ENCODE measurements at places on chromosomes 5 and 9.

DNA sequence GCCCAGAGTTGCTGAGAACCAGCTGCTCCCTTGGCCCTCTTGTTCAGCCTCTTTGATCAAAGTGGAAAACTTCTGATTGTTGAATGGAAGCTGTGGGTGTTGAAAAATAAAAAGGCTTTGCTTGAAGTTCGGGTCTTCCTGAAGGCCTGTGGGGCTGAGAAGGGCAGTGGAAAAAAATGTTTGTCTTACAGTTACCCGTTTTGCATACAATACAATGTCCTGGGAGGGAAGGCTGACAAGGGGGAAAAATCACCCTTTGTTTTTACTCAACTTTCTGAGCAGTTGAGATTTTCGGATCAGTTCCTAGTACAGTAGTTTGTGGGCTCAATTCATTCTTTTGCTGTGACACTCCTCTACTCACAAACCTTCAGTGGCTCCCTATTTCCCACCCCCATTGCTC is 2.1 kb upstream of the TNFSF8 start:
- DNase-seq: no peak

DNA sequence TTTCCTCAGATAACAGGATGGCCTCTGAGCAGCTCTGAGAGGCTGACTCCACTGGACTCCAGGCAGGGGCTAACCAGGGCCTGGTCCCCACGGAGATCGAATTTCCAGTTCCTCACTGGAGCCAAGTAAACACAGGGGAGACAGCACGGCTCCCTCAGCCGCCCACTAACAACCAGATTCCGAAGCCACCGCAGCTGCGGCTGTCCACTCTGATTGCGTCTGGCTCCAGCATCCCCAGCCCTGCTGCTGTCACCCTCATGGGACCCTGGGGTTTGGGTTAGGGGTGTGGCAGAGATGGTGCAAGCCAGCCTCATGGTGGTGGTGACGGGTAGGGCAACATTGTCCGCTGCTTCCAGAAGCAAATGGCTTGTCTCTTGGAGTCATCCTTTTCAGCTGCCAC is 172.6 kb downstream of the RGS3 start:
- no peak for DNase-seq

- no peak for DNase-seq
These were observed 2.2 kb downstream of the HSPA5 start for GRCh38 chr9:125238915-125239446.

DNA sequence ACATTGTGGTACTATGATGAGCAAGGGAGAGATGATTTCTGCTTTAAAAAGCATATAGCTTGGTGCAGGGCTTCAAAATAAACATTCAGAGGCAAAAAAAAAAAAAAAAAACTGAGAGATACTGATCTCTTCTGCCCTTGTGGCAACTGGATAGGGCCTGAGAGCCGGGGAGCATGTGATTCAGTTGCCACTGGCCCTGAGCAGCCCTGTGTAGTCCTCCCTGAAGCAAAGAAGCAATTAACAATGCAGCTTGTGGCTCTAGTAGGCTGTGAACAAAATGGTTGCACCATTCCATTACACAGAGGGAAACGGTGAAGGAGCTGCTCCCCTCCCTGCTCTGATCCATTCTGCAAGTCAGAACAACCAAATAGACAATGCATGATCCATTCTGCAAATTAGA is 347.5 kb upstream of the DAB2 start:
- DNase-seq: no peak

DNA sequence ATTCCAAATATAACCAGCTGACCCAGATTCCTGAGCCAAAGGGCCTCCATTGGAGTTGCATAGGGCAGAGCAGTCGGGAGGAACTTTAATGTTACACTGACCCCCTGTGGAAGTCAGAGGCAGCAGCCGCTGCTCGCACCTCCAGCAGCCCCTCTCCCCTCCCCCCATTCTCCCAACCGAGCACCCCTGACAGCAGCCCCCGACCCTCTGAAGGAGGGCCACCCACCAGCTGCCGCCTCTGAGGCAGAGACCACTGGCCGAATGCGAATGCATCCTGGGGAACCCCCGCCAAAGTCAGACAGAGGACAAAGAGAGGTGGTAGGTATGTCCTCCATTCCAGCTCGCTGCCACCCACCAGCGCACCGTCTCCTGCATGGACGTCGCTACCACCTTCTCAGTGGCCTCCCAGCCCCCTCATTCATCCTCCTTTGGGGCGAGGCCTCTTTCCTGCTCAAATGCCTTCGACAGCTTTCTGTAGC is 231.0 kb downstream of the CDK5RAP2 start:
- no peak for DNase-seq

- DNase-seq: no peak
These were observed 3.6 kb downstream of the NFIB start for GRCh38 chr9:14310311-14310710.

DNA sequence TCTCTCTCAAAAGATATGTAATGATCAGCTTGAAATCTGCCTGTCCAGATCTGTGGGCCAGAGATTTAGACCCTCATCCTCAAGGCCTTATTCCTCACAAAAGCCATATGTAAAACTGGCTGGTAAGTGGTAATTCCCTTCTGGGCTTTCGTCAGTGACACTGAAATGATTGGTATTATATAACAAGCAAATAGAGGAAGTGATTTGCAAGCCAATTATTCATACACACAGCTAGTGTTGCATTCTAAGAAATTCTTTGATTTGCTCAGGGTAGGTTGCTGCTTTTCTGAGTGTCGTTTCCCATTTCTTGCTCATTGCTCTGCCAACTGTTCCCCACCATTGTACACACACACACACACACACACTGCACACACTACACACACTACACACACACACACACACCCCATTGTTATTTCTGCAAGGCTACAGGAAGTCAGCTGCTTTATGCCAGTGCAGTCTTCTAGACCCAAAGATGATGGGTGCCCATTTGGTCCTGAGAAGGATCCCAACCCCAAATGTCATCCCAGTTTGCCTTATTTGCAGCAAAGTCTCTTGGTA is 76.8 kb downstream of the PRLR start:
- DNase-seq: no peak

DNA sequence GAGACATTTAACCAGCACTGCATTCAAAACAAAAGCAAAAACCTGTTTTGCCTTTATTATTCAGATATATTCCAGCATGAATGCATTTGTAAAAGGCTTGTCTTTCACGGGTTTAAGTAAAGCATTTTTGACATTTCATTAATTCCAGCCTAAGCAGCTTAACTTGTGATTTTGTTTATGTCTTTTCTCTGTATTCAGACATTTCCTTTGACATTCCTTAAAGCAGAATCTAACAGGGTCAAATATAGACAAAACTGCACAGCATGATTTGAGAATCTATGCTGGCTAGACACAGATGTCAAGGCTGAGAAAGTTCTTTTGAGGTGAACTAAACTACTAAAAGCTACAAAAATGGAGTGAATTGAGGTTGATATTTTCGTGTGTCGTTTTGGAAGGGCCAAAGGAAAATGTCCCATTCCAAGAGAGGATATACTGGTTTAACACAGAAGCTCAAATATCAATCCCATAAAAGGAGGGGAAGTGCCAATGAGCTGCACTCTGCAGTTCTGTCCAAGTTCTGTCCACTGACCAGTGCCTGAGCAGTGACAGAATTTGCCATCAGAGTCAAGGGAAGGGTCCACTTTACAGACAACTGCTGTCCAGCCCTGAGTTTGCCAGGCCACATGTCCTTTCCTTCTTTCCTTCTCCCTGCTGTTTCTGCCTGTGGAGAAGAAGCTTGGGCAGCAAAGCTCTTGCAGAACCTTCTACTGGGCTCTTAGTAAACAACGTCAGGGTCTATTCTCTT is 198.7 kb upstream of the KLF9 start:
- DNase-seq: no peak

DNA sequence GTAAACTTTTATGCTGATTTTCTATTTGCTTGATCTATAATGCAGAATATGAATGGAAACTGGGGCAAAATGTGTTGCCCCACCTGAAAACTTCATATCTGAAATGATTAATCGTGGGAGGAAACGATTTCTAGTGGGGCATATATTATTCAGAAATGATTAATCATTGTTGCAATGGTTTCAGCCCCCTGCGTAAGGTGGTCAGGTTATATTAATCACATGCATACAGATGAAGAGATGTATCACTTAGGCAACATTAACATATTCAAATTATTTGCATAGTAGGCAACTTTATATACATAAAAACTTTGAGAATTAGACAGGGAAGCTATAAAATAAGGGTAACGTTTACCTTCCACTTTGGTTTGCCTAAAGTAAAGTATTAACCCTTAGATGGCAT is 49.8 kb downstream of the LSM11 start:
- no peak for DNase-seq

DNA sequence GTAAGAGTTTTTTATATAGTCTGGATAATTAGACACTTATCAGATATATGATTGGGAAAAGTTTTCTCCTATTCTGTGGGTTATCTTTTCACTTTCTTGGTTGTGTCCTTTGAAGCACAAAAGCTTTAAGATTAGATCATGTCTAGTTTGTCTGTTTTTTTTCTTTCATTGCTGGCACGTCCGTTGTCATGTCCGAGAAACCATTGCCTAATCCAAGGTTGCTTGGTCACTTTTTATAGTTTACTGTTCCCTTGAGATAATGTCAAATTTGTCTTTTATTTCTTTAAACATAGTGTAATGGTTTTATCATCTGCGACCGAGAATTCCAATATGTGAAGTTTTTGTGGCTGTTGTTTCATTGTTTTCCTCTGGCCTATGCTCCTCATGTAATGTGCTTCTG is 28.8 kb downstream of the GARNL3 start:
- no peak for DNase-seq

- DNase-seq: no peak
These were observed 17.7 kb upstream of the TMEM250 start for GRCh38 chr9:136136127-136136925.

GRCh38 chr9:131165523-131165922 is 40.1 kb downstream of the NUP214 start:
- DNase-seq: no peak

GRCh38 chr5:43409809-43410271 is 2.4 kb downstream of the CCL28 start:
- no peak for DNase-seq

- no peak for DNase-seq
These were observed 58.6 kb downstream of the VCAN start for GRCh38 chr5:83530193-83530592.

GRCh38 chr9:34477541-34477940 is 18.9 kb downstream of the DNAI1 start:
- no peak for DNase-seq

DNA sequence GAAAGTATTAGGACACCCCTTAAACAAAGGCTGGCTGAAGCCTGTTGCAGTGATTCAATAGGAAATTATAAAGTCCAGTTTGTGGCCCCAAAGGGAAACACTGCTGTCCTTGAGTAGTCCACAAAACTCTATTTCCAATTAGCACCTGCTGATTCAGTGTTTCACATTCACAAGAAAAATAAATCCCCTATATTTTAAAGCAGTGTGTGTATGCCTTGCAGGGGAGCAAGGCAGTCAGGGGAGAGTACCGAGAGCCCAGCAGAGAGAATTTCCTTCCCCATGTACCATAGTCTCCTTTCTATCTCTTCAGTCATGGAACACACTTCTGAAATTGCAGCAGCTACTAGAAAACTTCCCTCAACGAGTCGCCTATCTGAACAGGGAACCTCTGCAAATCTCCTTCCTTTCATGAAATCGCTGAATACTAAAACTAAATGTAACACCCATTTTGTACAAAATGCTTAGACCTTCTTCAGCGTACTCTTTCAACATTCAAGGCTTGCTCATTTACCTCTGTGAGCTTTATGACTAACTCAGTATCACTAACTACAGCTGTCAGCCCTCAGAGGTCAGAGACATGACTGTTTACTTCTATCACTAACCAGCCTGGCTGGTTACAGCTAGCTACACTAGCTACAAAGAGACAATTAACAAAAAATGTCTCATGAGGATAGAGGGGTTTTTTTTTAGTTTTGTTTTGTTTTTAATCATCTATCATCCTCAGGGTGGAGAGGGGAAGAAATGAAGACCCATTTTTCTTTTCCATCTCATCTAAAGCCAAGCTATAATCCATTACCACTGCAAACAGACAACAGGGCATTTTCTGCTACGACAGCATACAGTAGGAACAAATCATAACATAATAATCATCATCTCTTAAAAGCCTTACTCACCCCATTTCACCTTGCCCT is 188.7 kb downstream of the EBF1 start:
- no peak for DNase-seq

DNA sequence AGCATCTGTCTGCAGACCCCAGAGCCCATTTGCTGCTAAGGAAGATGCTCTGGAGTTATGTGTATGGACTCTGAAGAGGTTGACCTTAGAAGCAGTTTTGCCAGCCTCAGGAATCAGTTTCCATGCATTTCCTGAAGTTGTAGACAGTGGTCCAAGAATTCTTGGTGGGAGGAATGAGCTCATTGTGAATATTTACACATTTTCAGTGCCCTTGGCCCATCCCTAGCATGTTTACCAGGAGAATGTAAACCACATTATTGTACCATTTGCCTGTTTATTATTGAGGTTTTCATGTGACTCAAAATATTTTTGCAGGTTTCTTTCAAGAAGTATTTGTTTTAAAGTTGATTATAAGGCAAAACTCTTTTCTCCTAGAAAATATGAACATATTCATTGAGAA is 93.8 kb downstream of the NXNL2 start:
- no peak for DNase-seq

DNA sequence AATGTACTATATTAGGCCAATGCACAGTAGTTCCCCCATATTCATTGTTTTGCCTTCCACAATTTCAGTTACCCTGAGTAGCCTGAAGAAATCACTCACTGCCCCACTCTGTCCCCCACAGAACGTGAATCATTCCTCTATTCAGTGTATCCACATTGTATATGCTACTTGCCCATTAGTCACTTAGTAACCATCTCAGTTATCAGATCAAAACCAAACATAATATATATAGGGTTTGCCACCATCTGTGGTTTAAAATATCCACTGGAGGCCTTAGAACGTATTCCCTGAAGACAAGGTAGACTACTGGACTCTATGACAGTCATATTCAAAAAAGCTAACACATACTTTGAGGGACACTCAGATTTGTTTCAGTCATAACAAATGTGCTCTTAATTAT is 465.7 kb upstream of the RGMB start:
- no peak for DNase-seq

- DNase-seq: no peak
These were observed 44.4 kb downstream of the CAST start for GRCh38 chr5:96706433-96707111.

All from Panc1 (cell line).